ENCODE measurements at places on chromosomes 12 and 14.

- no peak for DNase-seq
These were observed 3.8 kb upstream of the GZMH start for GRCh38 chr14:24613241-24613640.

GRCh38 chr14:22096514-22096895, 422.9 kb upstream of the OR4E1 start:
- no peak for DNase-seq

GRCh38 chr12:57834086-57834876, 12.2 kb downstream of the CTDSP2 start:
- DNase-seq = no peak

GRCh38 chr14:102565331-102565887, 27.0 kb upstream of the RCOR1 start:
- no peak for DNase-seq

- no peak for DNase-seq
These were observed 30.6 kb upstream of the PTPRQ start for GRCh38 chr12:80413462-80413861.

DNA sequence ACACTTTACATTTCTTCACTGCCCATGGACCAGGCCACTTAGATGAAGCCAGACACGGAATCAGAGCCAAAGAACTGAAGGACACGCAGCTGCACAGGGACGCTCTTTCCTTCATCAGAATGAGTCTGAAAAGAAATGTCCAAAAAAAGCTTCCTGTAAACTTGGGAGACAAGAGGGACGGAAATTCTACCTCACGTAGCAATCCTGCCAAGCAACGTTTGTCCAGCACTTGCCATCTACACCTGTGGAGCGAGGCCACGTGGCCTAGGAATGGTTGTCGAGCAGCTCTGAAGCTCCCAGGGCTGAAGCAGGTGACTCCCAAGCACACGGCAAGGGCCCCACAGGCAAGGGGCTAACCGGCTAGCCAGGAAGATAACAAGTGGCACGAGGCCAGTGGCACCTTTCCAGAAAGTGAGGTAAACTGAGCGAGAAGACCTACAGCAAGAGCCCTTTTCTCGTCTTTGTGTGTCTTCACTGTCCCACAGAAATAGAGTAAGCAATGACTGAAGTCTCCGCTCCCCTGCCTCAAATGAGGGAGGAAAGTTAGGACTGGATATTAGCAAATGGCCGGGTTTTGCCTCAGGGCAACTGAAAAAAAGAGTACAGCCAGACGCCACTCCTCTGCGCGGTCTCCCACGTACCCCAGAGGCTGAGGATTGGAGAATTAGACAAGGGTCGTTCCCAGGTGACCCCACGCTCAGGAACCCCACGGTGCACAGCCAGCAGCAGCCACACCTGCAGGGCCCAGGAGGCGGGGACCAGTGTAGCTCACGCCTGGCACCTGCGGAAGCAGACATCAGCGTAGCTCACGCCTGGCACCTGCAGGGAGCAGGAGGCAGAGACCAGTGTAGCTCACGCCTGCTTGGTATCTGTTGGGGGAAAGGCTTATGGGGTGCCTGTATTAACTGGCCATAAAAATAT, 7.7 kb downstream of the ZNF605 start:
- no peak for DNase-seq

DNA sequence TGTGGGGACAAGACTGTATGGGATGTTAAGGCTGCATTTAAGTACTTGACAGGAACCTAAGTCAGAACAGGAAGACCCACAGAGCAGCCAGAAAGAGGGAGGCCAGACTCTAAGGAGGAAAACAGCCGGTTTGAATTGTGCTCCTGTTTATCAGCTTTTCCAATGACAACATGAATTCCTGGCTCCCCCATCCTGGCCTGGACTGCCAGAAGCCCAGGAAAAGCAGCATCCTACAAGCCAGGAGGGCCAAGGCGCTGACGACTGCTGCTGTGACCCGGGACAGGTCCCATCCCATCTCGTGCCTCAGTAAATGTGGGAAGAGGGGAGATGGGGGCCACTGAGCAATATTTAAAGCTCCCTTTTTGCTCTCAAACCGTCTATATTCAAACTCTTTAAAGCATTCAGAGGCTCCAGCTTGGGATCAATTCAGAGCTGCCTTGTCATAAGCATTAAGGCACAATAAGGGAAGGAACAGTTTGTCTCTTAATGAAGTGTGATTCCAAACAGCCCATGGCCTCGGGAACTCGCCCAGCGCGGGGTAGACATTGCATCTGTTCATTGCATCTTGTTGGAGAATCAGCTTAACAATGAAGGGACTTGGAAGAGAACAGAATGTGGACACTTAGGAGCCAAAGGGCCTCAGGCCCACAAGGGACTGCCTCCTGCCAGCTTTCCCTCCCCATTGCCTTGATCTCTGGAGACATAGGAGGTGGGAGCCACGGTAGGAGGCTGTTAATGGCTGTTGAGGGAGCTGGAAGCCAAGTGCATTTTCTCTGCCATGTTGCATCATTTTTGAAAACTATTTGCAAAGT, 49.6 kb downstream of the CMKLR1 start:
- DNase-seq = no peak

GRCh38 chr12:124681779-124682391, 114.5 kb upstream of the NCOR2 start:
- no peak for DNase-seq

- peak; percentile 37 for DNase-seq
These were observed 1.8 kb upstream of the LRFN5 start for GRCh38 chr14:41604721-41605531.
